Endodermal cell (in vitro differentiated cells): ENCODE measurements at places on chromosomes 4 and X. TPM values are rescaled to one million over a fixed set of nuclear protein-coding genes. Genes with fewer than 3 reads are reported as not detected.

The MAGEE2 gene
- not detected in 3 replicates for total RNA-seq

The FRG2 gene
- total RNA-seq, result not detected in 2 replicates

The GATA1 gene
- not detected in 2 replicates for total RNA-seq

The EXOC1L gene
- not detected in 2 replicates for total RNA-seq

The CT45A8 gene
- total RNA-seq, result not detected in 2 replicates

The PDGFRA gene
- 7.6 to 16.0 TPM (median 7.8 TPM) in 3 replicates for total RNA-seq

The ASIC5 gene
- total RNA-seq, result not detected in 2 replicates

The VBP1 gene
- total RNA-seq, result 83.5 and 85.3 TPM in 2 replicates

The TSC22D3 gene
- total RNA-seq, result 10.0 to 16.1 TPM (median 10.5 TPM) in 3 replicates

The OTUD6A gene
- not detected in 2 replicates for total RNA-seq

The TMA16 gene
- total RNA-seq, result 45.7 and 54.7 TPM in 2 replicates

The IQCM gene
- not detected in 2 replicates for total RNA-seq

GRCh38 chr4:156931267-156931666, 40.3 kb downstream of the PDGFC start:
- H3K4me1 ChIP-seq, result no peaks in the 10 kb centered on the region
- no peak overlapping the region for H3K27ac ChIP-seq
- no peaks in the 10 kb centered on the region for H3K36me3 ChIP-seq
- DNase-seq, result no peak
- no peaks in the 10 kb centered on the region for H3K27me3 ChIP-seq

DNA sequence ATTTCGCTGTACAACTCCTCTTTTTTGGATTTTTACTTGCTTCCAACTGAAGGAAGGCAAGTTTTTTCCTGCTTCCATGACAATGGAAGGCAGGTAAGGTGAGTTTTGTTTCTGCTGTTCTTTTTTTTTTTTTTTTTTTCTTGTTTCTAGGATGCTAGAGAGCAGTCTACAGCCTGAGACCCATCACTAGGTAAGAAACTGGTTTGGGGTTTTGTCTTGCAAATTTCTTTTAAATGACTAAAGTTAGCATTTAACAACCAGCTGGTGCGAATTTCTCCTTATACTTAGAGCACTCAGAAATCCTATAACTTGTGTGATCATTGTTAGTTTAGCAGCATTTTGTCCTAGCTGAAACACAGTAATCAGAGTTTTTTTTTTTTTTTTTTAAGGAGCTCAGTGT, 378.4 kb upstream of the CNKSR2 start:
- no peak for DNase-seq
- H3K4me3 ChIP-seq, result no peak overlapping the region
- no peaks in the 10 kb centered on the region for H3K27me3 ChIP-seq
- H3K4me1 ChIP-seq, result no peaks in the 10 kb centered on the region

DNA sequence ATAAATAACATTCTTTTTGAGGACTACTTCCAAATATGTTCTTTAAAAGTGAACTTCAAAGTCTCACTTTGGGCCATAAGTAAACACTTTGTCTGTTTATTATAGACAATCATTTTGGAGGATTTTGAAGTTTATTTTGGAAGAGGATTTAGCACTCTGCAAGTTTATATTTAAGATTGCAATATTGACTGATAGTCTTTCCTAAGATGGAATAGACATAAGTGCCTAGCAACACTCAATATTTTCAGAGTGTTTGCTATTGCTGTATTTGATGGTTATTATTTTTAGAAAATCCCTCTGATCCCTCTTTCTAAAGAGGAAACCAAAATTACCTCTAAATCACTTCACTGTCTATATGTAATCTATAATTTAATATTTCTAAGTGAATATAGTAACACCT, 42.8 kb upstream of the MAD2L1 start:
- H3K36me3 ChIP-seq, result no peaks in the 10 kb centered on the region
- H3K27me3 ChIP-seq, result no peaks in the 10 kb centered on the region
- H3K27ac ChIP-seq, result no peak overlapping the region
- no peak overlapping the region for H3K4me3 ChIP-seq
- H3K4me1 ChIP-seq, result no peaks in the 10 kb centered on the region
- no peak for DNase-seq

DNA sequence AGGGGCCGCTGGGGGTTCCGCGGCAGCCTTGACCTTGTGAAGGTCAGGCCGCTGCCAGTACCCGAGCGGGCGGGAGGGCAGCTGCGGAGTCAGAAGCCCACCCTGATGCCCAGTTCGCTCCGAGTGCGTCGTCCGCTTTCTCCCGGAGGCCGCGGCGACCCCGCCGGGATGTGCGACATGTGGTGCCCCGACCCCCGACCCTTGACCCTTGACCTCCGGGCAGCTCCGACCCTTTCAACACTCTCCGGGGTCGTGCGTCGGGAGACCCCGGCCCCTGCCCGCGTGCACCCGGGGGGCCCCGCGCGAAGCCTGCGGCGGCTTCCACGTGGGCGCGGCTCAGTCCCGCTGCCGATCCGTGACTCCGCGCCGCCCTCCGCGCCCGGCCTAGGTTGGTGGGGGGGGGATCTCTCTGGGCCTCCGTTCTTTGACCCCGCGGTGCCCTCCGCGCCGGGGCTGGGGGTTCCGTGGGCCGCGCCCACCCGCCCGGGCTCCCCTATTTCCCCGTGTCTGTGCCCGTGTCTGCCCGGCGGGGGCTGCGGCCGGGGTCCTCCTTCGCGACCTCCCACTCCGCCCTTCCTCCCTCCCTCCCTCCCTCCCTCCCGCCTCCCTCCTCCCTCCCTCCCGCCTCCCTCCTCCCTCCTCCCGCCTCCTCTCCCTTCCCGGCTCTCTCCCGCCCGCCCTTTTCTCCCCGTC, 609 bp upstream of the SLC25A6 start:
- no peaks in the 10 kb centered on the region for H3K27me3 ChIP-seq
- peaks cover 3% of the 10 kb centered on the region for H3K4me1 ChIP-seq
- H3K27ac ChIP-seq, result peak overlapping the region; percentile 97
- H3K4me3 ChIP-seq, result peak overlapping the region; percentile 96
- peaks cover 55% of the 10 kb centered on the region for H3K36me3 ChIP-seq

DNA sequence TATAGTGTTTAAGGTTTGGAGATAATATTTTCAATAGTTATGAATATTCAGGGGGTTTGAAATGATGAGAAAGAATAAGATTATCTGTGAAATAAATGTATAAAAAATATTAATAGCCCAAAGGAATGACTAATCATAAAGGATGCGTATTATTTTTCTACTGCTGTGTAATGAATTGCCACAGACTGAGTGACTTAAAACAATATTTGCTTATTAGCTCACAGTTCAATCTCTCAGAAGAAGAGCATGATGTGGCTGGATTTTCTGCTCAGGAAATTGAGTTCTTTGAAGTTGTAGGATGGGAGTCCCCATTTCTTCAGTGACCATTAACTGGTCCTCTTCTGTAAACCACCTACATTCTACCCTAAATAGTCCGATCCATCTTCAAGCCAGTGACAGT, 1680.8 kb upstream of the AGA start:
- H3K27ac ChIP-seq, result no peak overlapping the region
- no peaks in the 10 kb centered on the region for H3K36me3 ChIP-seq
- DNase-seq, result no peak
- H3K4me1 ChIP-seq, result peaks cover 2% of the 10 kb centered on the region
- no peak overlapping the region for H3K4me3 ChIP-seq
- H3K27me3 ChIP-seq, result no peaks in the 10 kb centered on the region

DNA sequence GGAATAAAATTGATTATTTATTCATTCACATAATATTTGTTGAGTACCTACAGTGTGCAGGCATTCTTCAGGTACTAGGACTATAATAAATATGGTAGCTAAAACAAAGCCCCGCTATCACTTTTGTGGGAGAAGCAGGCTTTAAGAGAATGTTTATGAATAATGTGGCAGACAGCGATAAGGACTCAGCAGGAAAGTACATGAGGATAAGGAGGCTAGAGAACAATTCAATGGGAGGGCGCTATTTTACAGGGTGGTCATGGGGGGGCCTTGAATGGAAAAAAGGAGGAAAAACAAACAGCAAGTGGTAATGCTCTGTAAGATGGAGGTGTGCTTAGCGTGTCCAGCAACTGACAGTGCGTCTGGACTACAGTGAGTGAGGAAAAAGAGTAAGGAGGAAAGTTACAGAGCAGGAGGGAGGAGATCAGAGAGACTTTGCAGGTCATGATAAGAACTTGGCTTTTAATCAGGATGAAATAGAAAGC, 264.2 kb upstream of the ETNPPL start:
- H3K4me1 ChIP-seq, result no peaks in the 10 kb centered on the region
- no peaks in the 10 kb centered on the region for H3K27me3 ChIP-seq
- no peaks in the 10 kb centered on the region for H3K36me3 ChIP-seq
- H3K4me3 ChIP-seq, result no peak overlapping the region
- H3K27ac ChIP-seq, result no peak overlapping the region

DNA sequence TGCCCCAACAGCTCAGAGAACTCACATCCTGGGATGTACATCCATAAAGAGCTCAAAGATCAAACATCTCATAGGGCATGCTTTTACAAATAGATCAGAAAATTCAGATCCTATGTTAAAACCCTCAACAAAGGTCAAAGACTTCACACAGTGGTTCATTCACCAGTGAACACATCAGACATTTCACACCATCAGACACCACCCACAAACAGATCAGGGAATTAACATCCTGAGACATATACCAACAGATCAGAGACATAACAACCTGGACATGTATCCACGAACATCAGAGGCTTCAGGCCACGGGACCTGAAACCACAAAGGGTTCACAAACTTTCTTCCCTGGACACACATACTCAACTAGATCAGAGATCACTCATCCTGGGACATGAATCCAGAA, 23.4 kb downstream of the SUV39H1 start:
- H3K36me3 ChIP-seq, result no peaks in the 10 kb centered on the region
- H3K4me1 ChIP-seq, result no peaks in the 10 kb centered on the region
- DNase-seq, result no peak
- H3K4me3 ChIP-seq, result no peak overlapping the region
- no peak overlapping the region for H3K27ac ChIP-seq
- no peaks in the 10 kb centered on the region for H3K27me3 ChIP-seq

GRCh38 chr4:138010639-138011038, 231.5 kb downstream of the SLC7A11 start:
- H3K36me3 ChIP-seq, result no peaks in the 10 kb centered on the region
- no peaks in the 10 kb centered on the region for H3K4me1 ChIP-seq
- DNase-seq, result no peak

DNA sequence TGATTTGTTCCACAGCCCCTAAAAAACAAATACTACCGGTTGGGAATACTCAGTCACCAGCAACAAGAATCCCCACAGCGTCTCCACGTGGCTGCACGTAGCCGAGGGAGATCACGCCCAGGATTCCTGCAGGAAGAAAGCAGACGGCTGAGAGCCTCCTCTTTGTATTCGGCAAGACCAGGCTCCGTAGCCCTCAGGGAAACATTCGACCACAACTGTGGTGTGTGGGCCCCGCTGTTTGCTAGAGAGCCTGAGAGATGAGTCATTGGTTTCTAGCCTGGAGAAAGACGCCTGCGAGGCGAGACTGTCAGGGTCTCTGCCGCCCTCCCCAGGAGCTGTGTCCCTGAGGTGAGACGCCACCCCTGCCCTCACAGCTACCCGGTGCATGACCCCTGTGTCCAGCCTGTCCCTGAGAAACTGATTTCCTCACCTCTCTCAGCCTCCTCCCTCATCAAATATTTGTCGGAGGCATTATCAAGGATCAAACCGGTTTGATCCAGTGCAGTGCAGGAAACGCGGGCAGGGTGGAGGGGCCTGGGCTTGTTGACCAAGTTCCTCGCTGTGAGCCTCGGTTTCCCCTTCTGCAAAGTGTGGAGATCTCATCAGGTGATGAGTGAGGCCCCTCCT, 4.7 kb upstream of the S100P start:
- H3K27ac ChIP-seq, result peak overlapping the region; percentile 54
- DNase-seq, result peak; percentile 91
- no peaks in the 10 kb centered on the region for H3K27me3 ChIP-seq
- H3K4me1 ChIP-seq, result no peaks in the 10 kb centered on the region

DNA sequence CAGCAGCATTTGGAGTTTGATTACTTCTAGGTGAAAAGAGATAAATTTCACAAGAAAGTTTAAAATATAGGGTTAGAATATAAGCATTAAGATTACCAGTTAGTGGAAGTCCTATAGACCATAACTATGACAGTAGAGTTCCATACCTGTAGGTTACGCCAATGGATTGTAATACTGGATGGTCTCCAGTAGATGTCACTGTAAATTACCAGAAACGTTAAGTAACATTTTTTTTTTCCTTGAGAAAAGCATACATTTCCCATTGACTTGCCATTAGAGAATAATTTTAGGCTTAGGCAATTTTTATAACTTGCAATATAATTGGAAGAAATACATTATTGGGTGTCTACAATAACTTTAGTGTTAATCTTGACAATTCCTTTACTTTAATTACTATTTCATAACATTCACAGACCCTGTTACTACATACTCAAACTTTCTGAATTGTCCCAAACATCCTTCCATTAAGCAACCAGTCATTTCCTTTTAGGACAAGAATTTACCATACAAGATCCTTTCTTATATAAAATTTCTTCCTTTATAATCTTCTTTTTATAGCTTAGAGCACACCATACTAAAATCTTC, 304.1 kb upstream of the TECRL start:
- H3K27me3 ChIP-seq, result no peaks in the 10 kb centered on the region
- no peak for DNase-seq
- H3K4me1 ChIP-seq, result no peaks in the 10 kb centered on the region
- no peak overlapping the region for H3K4me3 ChIP-seq

DNA sequence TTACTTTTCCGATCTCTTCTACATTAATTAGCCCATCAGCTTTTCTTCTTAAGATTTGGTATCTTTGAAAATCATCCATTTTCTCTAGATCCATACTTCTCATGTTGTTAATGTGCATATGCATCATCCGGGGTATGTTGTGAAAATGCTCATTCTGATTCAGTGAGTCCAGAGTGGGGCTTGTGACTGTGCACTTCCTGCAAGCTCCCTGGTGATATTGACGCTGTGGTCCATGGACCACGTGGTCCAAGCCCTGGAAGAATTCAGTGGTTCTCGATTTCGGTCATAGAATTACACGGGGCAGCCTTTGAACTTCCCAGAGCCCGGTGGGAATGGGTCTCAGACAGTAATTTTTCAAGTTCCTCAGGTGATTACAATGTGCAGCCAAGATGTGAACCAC, 69.8 kb downstream of the ZFX start:
- no peak overlapping the region for H3K27ac ChIP-seq
- no peak overlapping the region for H3K4me3 ChIP-seq
- no peak for DNase-seq
- H3K27me3 ChIP-seq, result no peaks in the 10 kb centered on the region
- H3K36me3 ChIP-seq, result no peaks in the 10 kb centered on the region

GRCh38 chrX:150683536-150684146, 9.6 kb upstream of the MTMR1 start:
- no peak for DNase-seq
- no peak overlapping the region for H3K4me3 ChIP-seq
- no peaks in the 10 kb centered on the region for H3K4me1 ChIP-seq

GRCh38 chr4:48270523-48270897, 872 bp upstream of the TEC start:
- no peaks in the 10 kb centered on the region for H3K27me3 ChIP-seq
- peaks cover 3% of the 10 kb centered on the region for H3K36me3 ChIP-seq
- no peak for DNase-seq
- peak overlapping the region; percentile 84 for H3K4me3 ChIP-seq
- no peaks in the 10 kb centered on the region for H3K4me1 ChIP-seq
- H3K27ac ChIP-seq, result no peak overlapping the region

DNA sequence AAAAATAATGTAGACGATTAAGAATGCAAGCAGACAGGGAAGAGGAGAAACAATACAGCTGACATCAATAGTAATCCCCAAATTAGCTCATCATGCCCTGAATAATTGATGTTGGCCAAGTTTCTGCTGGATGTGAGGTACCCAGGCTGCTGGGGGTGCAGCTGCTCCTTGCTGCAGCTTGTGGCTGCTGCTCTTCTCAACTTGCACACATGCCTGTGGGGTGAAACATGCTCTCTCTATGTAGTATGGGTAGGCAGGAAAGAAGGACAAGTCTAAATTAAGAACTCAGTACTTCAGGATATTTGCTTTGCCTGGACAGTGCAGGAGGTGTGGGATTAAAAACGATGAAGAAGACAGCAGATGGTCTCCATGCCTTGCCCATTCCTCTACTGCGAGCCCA, 16.7 kb downstream of the EDA2R start:
- H3K4me3 ChIP-seq, result no peak overlapping the region
- H3K4me1 ChIP-seq, result no peaks in the 10 kb centered on the region
- no peaks in the 10 kb centered on the region for H3K36me3 ChIP-seq
